NCI-H1048 (cell line): ENCODE measurements at places on chromosomes 4 and X.

DNA sequence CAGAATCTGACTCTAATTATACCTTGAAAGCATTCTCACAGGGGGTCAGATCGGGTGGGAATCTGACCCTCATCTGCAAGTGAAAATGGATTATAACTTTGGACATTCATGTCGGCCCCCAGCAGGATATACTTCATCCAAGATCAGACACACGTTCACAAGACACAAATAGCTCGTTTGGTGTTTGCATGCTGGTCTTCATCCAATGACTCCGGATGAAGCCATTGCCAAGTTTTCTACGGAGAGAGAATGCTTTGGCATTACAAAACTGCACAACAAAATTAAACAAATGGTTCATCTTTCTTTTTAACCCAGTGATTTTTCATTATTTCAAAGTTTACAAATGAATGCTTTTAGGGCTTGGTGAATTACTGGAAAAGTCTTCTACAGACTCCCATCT lies 105.5 kb downstream of the MID1 start:
- DNase-seq: no peak

- no peak for DNase-seq
Measured at GRCh38 chrX:148871422-148872160, 371.2 kb downstream of the AFF2 start.

GRCh38 chr4:2337131-2337723 lies 75.3 kb upstream of the MXD4 start:
- no peak for DNase-seq

DNA sequence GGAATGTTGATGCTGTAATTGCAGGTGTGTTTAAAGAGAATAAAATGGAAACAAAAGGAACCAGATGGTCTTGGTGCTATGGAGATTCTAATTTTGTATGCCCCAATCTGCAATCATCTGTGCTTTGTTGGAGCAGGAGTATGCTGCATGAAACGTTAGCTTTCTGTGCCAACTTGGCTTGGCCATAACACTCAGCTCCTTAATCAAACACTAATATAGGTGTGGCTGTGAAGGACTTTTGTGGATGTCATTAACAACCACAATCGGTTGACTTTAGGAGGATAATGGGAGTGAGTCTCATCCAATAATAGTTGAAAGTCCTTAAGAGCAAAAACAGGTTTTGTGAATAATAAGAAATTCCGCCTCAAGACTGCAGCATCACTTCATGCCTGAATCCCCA lies 399.2 kb downstream of the NLGN4X start:
- no peak for DNase-seq

- no peak for DNase-seq
Measured at GRCh38 chr4:130028552-130028951, 932.6 kb downstream of the C4orf33 start.

GRCh38 chr4:18815081-18815778 lies 793.7 kb upstream of the LCORL start:
- no peak for DNase-seq

GRCh38 chr4:6714954-6715353 lies 1.0 kb upstream of the BLOC1S4 start:
- no peak for DNase-seq

GRCh38 chr4:55673424-55673823 lies 37.3 kb upstream of the NMU start:
- DNase-seq: no peak

GRCh38 chr4:8044699-8045098 lies 105.0 kb upstream of the AFAP1 start:
- no peak for DNase-seq

GRCh38 chrX:70402721-70403120 lies 20.4 kb upstream of the GDPD2 start:
- DNase-seq: no peak

DNA sequence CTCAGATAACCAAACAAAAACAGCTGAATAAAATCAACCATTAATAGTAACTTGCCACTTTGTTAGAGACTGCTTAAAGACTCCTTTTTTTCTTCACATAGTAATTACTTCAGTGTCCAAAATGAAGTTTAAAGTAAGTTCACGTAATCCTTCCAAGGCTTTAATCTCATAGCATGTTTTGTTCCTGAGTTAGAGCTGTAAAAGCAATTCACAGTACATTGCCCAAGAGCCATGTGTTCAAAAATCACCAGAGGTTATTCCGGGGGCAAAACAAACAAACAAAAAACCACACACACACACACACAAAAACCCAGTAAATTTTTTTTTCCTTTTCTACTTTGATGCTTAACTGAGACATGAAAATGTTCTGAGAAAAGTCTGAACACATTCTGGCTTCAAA lies 6.1 kb downstream of the GPR82 start:
- DNase-seq: no peak

- DNase-seq: no peak
Measured at GRCh38 chr4:140289486-140289885, 84.0 kb upstream of the SCOC start.

GRCh38 chrX:69154051-69154450 lies 11.2 kb downstream of the PJA1 start:
- DNase-seq: no peak

DNA sequence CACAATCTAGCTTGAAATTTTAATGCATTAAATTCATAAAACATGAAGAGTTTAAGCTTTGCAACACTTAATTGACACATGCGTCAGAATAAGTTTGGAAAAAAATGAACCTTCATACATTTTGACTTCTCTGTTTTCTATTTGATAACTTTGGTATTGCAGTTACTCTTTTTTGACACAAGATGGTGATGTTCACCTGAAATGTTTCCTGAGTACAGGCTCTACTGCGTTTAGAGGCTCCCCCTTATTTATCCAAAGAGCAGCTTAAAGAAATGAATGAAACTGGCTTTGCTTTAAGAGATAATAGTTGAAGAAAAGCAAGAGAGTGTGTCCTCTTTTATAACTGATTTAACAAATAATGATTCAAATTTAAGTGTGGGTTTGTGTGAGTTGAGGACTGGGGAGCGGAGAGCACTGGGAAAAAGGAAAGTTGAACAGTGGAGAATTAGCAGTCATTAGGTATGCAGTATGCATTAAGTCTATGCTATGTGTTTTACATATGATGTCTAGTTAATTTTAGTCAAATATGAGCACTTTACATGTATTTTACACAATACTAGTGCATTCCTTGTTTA lies 180.6 kb upstream of the NUDT6 start:
- peak; percentile 5 for DNase-seq

DNA sequence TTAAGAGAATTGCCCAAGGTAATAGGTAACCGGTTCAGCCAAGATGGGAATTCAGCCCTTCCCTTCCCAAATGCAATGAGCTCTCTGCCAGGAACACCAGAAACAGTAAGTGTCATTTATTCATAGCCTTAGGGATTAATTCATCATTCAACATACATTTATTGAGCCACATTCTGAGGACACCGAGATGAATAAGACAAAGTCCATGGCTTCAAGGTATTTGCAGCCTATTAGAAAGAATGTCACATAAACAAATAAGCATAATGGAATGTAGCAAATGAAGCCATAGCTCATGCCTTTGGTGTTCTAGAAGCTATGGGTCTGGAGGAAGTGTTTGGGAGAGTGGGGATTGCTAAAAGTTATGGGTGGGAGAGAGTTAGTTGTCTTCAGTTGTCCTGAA lies 6.3 kb upstream of the TAB3 start:
- DNase-seq: no peak

DNA sequence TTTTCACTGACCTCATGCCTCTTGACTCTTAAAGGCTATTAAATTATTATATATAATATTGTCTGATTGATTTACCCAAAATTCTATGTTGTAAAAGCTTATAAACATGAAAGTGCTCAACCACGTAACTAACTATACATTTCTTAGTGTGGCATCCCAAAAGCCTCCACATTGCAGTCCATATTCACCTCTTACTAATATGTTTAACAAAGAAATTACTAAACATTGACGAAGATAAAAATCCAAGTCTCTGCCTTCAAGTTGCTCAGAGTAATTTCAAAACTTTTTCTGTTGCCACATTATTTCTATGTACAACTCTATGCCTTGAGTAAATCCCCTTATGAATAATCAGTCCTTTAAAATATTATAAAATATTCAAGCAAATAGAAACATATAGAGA lies 14.4 kb downstream of the DDIT4L start:
- DNase-seq: no peak

DNA sequence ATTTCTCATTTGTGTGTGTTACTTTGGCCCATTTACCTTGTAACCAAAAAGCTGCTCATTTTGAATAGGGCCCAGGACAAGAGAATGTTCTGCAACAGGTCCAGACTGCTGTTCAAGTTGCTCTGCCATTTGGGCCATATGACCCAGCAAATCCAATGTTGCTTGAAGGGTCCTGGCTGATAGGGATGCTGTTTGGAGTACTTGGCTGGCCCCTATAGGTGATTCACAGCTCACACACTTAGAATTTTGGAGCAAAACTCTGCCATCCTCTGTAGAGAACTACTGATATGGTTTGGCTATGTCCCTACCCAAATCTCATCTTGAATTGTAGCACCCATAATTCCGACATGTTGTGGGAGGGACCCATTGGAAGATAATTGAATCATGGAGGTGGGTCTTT lies 131.5 kb downstream of the AASDH start:
- DNase-seq: no peak

- DNase-seq: no peak
Measured at GRCh38 chr4:76637712-76638361, 202.8 kb downstream of the SHROOM3 start.

DNA sequence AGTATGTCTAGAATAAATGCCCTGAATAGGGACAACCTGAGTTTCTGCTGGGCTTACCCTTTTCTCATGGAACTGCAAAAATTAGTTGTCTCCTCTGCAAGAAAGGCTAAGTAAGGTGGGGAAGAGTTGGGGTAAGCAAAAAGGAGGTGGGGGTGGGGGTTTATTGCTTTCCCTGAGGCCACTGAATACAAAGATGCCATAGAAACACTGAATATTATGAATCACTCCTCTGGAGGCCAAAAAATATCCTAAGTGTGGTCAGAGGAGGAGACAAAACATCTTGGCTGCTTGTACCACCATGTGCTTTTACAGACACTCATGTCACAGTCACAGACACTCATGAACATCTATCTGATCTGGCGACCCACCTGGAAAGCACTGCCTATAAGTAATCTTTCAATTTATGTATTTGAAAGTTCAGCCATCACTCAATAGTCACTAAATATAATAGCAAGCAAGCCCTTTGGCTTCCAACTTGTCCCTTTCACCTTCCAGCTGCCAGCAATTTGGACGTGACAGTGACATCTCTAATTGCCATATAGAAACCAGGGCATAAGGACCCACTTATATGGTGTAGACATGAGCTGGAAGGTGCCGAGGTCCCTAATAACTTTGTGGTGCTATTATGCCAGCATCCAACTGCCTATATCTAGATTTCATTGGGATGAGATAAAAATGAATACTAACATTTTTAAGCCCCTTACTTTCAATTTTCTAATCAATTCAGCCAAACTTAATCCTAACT lies 122.7 kb upstream of the CBR4 start:
- DNase-seq: no peak

DNA sequence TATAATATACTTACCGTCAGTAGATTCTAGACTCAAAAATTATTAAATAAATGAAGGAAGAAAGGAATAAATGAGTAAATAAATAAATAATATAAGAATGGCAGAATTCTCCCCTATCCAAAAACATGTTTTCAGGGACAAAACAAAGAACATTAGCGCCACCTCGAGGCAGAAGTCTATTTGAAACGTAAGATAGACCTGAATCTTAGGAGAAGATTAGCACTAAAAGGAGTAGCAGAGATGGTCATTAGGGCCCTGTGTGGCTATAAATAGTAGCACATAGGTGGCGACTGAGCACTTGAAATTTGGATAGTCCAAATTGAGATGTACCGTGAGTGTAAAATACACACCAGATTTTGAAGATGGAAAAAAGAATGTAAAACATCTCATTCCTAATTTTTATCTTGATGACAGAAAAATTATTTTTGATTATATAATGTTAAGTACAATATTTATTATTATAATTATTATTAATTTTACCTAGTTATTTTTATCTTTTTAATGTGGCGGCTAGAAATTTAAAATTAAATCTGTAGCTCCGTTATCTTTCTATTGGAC lies 24.3 kb upstream of the SRD5A3 start:
- DNase-seq: peak; percentile 12

- DNase-seq: no peak
Measured at GRCh38 chr4:80839281-80839680, 191.2 kb upstream of the BMP3 start.

DNA sequence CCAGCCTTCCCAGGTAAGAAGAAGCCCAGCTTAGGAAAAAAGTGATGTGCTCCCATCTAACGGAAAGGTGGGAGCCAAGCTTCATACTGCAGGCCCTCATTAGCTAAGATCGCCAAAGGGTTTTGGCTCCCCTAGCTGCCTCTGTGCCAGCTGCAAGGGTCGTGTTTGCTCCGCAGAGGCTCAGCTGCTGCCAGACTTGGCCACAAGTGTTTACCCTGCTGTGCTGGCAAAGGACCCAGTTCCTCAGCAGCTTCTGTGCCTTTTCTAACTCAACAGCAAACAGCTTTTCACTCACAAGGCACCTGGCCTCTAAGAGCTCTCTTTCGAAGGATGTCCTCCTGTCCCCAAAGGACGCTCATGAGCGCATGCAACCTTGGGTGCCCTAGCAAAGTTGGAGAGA lies 12.2 kb upstream of the VMA21 start:
- DNase-seq: no peak

DNA sequence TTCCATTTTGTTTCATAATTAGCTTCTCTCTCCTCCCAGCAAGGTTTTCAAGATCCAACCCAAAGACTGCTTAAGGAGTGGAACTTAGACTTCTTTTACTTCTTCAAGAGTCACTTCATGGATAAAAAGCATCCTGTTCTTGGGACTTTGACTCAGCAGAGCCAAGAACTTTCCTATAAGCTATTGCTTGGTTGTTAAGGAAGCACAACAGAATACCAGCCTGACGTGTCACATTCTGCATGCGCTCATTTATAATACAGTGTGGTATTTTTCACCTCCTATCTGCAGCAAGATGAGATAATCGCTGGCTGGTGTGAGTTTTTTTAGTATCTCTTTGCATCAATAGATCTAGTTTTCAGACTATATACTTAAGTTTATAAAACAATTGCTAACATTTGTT lies 152.1 kb downstream of the PALLD start:
- no peak for DNase-seq

DNA sequence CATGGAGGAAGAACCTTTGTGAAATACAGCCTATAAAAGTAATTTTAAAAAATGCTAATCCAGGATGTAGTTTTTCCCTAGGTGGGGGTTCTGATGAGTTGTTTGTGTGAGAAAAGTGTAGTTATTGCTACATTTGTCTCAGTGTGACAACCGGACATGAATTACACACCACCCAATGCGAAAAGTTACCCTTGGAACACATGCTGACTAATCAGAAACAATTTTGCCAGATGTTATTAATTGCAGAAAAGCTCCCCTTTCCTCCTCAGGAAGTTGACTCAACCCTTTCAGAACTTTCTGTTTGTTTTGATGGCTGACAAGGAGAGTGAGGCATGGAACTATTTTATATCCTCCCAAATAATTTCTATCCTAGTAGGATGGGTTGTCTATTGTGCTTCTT lies 38.1 kb upstream of the EDA2R start:
- DNase-seq: no peak

GRCh38 chr4:89023140-89023539 lies 33.8 kb downstream of the FAM13A start:
- DNase-seq: no peak

GRCh38 chrX:13180807-13181206 lies 136.4 kb upstream of the FAM9C start:
- no peak for DNase-seq
